ENCODE measurements at places on chromosomes 1 and 21.

GRCh38 chr1:33322870-33323585 is 2.1 kb upstream of the A3GALT2 start:
- no peak for DNase-seq

GRCh38 chr1:225539069-225539468 is 111.2 kb upstream of the LBR start:
- DNase-seq = no peak

GRCh38 chr1:56310945-56311344 is 268.4 kb downstream of the PLPP3 start:
- DNase-seq = no peak

GRCh38 chr1:99675292-99675691 is 29.4 kb downstream of the PALMD start:
- DNase-seq = no peak

DNA sequence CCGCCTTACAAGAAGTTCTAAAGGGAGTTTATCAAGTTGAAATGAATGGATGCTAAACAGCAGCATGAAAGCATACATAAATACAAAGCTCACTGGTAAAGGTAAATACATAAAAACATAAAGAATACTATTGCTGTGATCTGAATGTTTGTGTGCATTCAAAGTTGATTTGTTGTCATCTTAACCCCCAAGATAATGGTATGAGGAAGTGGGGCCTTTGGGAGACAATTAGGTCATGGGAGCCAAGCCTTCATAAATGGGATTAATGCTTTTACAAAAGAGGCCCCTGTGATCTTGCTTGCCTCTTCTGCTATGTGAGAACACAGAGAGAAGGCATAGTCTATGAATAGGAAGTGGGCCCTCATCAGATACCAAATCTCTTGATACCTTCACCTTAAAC is 209.0 kb upstream of the SAMSN1 start:
- no peak for DNase-seq

- peak; percentile 84 for DNase-seq
These were observed 36.7 kb downstream of the ZNF695 start for GRCh38 chr1:246971090-246971721.

- peak; percentile 91 for DNase-seq
These were observed 77.9 kb downstream of the ADARB1 start for GRCh38 chr21:45152265-45152746.

DNA sequence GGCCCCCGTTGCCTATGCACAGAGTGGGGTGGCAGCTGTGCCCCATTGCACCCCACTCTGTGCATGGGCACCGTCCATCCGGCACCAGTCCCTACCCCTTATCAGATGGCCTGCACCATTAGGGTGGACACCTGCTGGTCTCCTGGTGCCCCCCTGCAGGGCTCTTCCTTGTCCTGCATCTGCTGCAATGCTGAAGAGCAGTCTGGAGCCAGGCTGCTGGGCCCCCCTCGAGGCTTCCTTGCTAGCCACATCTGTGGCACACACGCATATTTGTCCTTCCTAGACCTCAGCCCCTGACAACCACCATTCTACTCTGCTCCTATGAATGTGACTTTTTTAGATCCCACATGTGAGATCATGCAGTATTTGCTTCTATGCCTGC is 56.4 kb downstream of the COL18A1 start:
- DNase-seq = no peak

DNA sequence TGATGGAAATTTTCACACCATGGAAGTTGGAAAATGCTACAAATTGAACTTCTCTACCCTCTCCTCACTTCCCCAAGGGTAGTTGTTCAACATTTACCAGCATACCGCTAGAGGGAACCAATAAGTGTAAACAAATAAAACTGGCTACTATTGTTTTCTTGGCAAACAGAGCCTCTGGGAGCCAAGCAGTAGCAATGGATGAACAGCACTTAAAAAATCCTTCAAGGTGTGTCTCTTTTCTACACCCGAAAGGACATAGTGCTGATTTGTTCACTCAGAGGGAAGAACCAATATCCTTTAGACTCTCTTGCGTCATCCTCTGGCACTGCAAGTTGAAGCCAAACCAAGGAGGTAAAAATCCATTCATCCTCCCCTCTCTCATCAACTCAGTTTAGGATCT is 161.5 kb downstream of the TBX15 start:
- no peak for DNase-seq

GRCh38 chr1:93275634-93276295 is 69.9 kb upstream of the DR1 start:
- no peak for DNase-seq

- no peak for DNase-seq
These were observed 2.7 kb downstream of the ERRFI1 start for GRCh38 chr1:8023287-8023994.

GRCh38 chr1:6080469-6080868 is 34.8 kb downstream of the KCNAB2 start:
- no peak for DNase-seq

GRCh38 chr1:117001254-117001927 is at the start of gene CD101:
TSS of gene CD101 (plus strand) at chr1:117001760. CDS start at chr1:117001818, 58 bp downstream.
- DNase-seq = peak; percentile 70

DNA sequence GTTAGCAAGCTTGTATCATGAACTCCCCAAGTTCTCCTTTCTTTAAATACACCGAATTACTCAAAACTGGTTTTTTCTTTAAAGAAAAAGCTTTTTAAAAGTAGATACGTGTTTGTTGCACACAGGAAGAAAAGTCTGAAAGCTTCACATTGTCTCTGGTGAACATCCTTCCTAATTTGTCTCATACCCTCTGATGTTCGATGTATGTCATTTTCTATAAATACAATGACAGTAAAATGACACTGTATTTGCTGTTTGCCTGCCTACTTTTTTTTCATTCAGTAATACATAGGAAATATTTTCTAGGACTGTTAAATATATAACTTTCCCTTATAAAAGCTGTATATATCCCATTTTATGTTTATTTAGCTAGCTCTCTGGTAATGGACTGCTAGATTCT is 153.9 kb downstream of the GALNT2 start:
- no peak for DNase-seq

- DNase-seq = no peak
These were observed 275.1 kb downstream of the PTPRU start for GRCh38 chr1:29511436-29511835.

DNA sequence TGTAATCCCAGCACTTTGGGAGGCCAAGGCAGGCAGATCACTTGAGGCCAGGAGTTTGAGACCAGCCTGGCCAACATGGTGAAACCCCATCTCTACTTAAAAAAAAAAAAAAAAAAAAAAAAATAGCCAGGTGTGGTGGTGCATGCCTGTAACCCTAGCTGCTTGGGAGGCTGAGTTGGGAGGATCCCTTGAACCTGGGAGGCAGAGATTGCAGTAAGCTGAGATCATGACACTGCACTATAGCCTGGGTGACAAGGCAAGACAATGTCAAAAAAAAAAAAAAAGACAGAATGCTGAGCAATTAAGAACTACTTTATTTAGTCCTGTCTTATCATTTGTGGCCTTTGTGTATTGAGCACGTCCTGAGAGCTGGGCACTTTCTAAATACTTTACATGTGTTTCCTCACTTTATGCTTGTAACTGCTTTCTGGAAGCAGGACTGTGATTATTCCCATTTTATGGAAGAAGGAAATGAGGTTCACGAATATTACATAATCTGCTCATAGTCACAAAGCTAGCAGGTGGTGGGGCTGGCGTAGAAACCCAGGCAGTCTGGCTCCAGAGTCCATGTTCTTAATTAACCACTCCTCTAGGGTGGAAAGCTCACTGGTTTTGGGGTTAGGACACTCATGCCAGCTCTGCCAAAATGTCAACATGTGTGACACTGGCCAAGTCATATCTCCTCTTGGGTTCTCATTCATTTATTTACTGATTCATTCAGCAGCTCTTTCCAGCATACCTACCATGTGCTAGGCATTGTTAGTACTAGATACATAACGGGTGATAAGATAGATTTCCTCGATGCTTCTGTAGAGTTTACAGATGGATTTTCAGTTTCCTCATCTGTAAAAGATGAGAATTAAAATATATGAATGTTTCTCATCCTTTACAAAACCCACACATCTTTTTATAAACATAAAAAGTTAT is 57.7 kb downstream of the DDR2 start:
- DNase-seq = no peak

DNA sequence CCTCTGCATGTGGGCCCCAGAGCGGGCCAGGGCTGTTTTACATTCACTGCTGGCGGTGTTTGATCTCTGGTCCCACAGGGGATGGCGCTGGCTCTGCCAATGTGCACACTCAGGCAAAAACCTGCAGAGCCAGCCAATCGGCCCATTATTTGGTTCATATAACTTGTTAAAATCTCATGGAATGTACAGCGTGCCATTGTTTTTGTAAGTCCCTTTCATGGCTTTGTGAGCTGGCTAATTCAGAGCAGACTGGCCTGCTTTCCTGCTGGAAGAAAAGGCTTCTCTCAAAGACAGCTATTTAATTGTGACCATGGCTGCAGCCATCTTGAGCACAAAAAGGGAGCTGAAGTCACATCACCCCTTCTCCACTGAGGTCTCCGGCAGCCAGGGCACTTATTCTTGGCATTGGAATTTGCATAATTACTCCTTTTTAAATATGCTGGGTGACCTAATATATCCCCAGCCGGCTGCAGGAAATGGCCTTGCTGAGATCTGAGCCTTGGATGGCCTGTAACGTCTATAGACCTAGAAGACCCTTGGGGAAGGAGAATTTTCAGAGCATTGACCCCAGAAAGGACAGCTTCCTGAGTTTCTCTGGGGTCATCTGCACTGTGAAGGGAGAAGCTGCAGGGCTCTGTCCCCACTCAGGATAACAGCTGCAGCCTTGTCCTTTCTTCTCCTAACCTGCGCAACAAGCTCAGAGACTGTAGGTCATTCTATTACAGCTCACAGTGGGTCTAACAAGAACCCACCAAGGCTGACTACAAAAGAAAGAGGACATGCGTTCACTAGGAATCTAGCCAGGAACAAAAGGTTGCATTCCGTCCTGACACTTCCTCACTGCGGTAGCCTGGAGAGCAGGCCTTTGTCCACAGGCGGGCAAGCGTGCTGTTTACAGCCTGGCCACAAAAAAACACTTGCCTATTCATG is 45.8 kb downstream of the BCAR3 start:
- no peak for DNase-seq

DNA sequence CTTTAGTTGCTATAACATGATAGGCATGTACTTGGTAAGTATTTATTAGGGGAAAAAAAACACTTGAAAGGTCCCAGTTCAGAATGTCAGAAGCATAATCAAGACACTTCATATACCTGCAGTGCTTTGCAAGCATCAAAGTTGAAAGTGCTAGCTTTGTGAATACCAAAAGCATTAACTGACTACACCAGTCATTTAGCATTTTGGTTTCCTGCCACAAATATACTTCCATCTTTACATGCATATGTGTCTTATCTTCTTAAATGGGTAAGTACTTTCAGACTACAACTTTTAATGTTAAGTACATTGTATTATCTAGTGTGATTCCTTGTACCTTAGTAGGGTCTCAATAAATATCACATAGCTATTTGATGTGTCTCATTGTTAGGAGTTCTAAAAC is 43.7 kb downstream of the AKT3 start:
- no peak for DNase-seq

GRCh38 chr1:167212025-167212424 is 8.7 kb upstream of the POU2F1 start:
- no peak for DNase-seq

- DNase-seq = no peak
These were observed 31.7 kb upstream of the LAX1 start for GRCh38 chr1:203733009-203733863.

DNA sequence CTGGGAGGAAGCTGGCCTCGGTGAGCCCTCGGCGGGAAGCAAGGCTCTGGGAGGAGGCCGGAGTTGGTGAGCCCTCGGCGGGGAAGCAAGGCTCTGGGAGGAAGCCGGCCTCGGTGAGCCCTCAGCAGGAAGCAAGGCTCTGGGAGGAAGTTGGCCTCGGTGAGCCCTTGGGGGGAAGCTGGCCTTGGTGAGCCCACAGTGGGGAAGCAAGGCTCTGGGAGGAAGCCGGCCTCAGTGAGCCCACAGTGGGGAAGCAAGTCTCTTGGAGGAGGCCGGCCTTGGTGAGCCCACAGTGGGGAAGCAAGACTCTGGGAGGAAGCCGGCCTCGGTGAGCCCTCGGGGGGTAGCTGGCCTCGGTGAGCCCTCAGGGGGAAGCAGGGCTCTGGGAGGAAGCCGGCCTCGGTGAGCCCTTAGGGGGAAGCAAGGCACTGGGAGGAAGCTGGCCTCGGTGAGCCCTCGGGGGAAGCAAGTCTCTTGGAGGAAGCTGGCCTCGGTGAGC is 36.0 kb downstream of the KRTAP10-1 start:
- DNase-seq = no peak

- DNase-seq = no peak
These were observed 71.9 kb downstream of the OBSCN start for GRCh38 chr1:228279722-228280105.

- DNase-seq = no peak
These were observed 69.0 kb downstream of the MAGI3 start for GRCh38 chr1:113459279-113459678.

DNA sequence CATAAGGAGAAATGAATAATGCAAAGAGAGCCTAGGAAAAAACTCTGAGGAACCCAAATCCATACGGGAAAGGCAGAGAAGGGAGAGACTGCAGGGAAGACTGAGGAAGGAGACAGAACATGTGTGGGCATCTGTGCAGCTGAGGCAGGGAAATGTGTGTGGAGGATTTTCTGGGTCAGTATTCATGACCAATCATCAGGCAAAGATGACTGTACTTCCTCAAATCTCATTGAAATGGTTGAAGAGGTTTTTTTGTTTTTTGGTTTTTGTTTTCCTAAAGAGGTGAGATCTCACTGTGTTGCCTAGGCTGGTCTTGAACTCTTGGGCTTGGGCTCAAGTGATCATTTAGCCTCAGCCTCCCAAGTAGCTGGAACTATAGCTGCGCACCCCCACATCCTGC is 15.7 kb downstream of the DIP2A start:
- DNase-seq = no peak

- no peak for DNase-seq
These were observed 95.7 kb upstream of the WNT4 start for GRCh38 chr1:22238356-22239224.

GRCh38 chr1:25977801-25978200 is 20.1 kb downstream of the PAFAH2 start:
- no peak for DNase-seq

DNA sequence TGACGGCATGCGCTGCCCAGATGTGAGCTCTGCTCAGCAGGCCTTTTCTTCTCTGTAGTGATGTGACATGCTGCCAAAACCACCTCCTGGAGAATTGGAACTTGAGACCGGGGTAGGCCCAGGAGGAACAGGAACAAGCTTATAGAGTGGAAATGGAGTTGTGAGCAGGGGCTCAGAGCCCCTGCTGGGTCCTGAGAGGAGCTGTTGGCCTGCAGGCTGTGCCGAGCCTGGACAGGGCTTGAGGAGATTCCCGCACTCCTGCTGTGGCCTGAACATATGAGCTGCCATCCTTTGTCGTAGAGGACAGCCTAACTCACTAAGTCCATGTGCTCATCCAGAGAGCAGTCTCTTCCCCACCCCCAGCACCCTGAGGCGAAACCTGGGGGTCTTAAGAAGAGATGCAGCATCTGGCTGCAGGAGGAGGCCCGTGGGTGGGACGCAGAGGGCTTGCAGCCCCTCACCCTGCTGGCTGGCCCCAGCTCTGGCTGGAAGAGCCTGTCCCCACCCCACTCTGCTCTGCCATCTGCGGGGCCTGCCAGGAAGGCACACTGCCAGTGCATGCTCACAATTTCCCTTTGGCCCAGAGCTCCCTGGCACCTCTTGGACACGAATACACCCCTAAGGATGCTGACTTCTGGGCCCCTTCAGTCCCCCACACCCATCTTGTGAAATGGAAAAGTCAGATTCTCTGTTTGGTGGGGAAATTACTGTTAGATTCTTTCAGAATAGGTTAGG is 42.5 kb downstream of the PTPRF start:
- DNase-seq = no peak

- DNase-seq = no peak
These were observed 121.8 kb upstream of the SLC44A3 start for GRCh38 chr1:94698356-94698755.

GRCh38 chr1:223224465-223224864 is 81.4 kb upstream of the TLR5 start:
- no peak for DNase-seq

All from activated CD4-positive, alpha-beta T cell treated with anti-CD3 and anti-CD28 coated beads, Interleukin-2, amount 10 ng/mL, durations not matched to agents 24 days and 14 days (primary cell).